Foreskin melanocyte (primary cell): ENCODE measurements at places on chromosomes 4 and X.

DNA sequence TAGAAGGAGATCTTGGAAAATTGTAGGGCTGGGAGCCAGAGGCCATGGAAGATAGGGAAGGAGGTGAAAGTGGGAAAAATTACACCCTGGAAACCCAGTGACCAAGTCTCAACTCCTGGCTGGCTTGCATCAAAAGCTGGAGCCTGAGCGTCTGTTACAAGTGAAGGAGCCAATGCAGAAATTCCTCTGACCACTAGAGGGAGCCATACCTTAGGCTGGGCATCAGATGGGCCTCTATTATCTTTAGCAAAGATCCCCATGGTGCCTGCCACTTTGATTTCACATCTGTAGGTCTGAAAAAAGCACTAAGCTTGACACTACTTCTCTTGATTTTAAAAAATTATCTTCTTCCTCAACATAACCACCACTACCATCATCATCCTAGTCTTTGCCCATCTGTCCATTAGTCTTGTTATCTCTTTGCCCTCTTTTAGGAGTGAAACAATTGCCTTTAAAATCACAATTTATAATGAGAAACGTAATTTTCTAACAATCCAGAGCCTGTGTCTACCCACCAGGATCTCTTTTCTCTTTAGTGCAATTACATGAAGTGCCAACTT lies 62.9 kb downstream of the ANAPC4 start:
- DNase-seq: peak; percentile 66

- DNase-seq: no peak
Measured at GRCh38 chrX:13899607-13900006, 82.7 kb upstream of the GPM6B start.

DNA sequence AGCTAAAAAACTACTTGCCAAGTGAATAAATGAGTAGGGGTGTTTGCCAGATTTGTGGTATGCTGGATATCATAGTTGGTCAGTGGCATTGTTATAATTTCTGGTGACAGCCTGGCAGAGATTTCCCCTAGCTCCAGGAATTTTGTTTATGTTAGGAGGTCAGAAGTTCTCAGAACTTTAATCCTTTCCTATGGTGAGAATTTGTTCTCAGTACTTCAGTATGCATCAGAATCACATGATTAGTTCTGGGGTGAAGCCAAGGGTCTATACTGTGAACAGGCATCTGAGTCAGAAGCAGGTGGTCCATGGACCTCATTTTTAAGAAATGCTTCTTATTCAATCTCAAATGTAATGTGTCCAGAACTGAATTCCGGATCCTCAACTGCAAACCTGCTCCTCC lies 10.5 kb downstream of the RASSF6 start:
- DNase-seq: no peak

- peak; percentile 88 for DNase-seq
Measured at GRCh38 chrX:18895189-18895951, 88.5 kb downstream of the PHKA2 start.

DNA sequence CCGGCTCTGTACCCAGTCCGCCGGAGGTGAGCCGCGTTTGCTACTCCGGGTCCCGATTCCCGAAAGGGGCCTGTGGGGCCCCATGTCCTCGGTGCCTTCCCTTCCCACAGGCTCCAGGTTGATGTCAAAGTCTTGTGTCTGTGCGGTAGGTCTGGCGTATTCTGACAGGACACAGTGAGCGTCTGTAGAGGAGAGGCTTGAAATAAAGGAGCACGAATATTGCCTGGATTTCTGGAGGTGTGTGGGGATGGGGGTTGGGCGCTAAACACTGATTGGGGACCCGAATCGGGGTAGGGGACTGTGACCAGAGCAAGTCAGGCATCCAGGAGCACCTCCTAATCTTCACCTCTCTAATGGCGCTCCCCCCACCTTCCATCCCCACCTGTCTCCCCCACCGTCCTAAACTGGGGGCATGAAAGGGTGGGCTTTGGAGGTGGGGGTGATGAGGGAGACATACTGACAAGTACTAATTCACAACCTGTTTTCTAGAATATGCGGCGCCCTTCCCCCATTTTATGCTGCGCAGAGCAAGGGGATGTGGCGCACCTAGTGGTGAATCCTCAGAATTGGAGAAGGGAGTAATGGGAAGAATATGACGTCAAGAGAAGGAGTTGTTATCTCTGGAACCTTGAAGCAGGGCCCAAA lies 855 bp downstream of the GPRASP2 start:
- DNase-seq: peak; percentile 11

DNA sequence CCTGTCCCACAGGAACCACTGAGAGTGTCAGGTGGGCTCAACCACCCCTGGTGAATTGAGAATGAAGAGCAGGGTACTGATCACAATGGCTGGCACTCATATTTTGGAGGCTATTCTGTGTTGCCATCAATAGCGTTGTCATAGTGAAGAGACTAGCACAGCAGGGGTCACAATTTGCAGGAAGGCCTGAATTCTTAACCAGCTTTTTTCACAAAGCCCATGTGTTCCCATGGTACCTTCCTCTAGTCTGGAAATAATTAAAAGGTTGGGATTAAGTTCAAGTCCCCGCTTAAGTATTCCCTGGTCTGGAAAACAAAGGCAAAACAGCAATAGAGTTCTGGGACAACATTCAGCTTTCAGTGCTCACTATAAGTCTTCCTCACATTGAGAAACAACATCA lies 1051.7 kb downstream of the C4orf33 start:
- no peak for DNase-seq

DNA sequence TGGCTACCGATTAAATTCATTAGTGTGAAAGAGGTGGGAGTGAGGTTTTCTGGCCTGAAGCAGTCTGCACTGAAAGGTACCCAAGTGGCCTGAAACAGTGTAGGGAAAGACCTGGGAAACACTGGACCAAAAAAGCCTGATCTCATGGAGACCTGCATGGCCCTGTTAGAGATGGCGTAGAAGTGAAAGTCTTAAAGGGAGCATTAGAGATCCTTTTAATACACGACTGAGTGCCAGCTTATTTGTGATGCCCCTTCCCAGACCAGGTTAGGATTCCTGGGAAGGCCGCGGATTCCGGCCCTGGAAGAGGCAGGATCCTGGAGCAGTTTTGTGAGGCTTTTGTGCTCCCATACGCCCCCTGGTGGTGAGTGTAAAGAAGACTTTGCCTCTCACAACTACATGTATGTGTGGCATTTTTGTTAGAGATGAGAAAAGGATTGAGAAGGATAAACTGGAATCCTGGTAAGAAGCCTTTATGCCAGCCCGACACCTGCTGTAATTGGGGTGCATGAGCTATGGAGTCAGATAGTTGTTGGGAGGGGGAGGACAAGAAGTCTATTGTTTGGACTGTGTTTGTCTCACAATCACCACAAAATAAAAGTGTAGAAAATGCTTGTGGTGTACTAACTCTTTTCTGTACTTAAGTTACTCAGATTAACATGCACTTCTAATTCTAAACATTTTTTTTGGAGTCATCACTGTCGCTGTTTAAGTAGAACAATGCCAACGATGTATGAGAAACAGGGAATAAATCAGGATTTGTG lies 54.0 kb downstream of the JADE1 start:
- DNase-seq: peak; percentile 61

DNA sequence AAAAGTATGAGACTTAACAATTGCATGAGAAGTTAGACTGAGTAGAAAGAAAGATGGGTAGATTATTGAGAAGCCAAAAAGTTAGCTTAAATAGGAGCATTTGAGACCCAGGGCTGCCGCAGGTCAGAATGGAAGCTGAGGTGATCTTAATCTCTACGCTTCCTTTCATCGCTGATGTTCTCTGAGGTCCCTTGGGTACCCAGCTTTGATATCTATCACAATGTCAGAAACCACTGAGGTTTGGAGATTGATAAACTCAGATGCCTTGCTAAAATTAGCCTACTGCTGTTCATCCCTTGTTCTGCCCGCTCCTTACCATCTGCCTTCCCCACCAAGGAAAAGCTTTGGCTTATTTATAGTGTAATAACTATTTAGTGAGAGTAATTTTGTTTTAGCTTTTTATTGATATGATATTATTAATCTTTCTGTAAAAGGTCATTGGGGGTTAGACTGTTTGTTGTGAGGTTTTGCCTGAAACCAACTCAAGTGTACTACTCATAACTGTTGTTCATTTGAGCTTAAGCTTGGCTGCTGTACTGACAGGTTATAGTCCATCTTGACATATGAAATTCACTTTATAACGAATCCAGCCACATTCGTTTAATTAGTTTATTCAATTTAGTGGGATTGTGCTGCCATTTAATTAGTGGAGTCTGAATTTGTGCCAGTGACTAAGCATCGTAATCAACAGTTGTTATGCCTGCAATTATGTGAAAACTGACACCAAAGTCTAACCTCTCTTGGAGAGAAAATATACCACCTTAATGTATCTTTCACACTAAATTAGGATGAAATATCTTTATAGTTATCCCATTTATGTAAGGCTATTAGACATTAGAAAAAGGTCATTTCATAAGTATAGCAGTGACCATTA lies 15.1 kb downstream of the MCUB start:
- no peak for DNase-seq

- no peak for DNase-seq
Measured at GRCh38 chrX:57674861-57675260, 5.2 kb downstream of the NLRP2B start.

GRCh38 chr4:81905971-81906370 lies 434.3 kb upstream of the RASGEF1B start:
- DNase-seq: no peak

GRCh38 chrX:105277132-105277531 lies 56.6 kb upstream of the TEX13A start:
- no peak for DNase-seq

- no peak for DNase-seq
Measured at GRCh38 chr4:3276986-3277385, 15.8 kb upstream of the RGS12 start.

GRCh38 chr4:184653650-184654049 lies 4.1 kb downstream of the PRIMPOL start:
- DNase-seq: peak; percentile 73

GRCh38 chr4:118954246-118954645 lies 65.6 kb downstream of the SYNPO2 start:
- DNase-seq: peak; percentile 80

DNA sequence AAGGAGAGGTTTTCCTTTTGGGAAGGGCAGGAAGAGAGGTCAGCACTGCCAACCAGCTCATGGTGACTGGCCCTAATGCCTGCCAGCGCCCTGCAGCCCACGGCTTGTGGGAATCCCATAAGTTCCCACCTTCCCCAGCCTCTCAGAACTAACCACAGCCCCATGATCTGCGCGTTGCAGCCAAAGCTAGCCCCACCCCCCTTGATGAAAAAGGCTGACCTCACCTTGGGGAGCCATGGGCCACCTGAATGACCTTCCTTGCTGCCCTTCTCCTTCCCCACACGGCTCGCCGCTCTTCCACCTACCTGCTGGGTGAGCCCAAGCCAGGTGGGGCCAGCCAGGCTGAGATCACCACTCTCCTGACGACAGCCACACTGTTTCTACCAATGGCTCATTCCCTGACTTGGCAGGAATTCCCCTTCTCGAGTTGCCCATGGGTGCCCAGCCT lies 3.9 kb upstream of the ELF4 start:
- no peak for DNase-seq

DNA sequence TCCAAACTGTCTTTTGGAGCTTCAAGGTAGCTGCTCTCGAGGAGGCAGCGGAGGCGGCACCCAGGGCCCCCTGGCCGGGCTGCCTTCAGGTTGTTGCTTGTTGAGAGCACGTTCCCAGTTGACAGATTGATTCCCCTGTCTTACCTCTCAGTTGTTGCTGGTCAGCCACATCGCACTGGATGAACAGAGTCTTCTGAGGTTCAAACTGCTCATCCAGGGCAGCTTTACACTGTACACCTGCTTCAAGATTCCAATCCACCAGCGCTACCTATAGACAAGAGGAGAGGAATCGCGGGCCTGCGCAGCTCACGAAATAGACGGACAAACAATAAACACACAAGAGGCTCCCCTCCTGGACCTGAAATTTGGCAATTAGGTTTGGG lies 497 bp downstream of the HPGD start:
- no peak for DNase-seq

DNA sequence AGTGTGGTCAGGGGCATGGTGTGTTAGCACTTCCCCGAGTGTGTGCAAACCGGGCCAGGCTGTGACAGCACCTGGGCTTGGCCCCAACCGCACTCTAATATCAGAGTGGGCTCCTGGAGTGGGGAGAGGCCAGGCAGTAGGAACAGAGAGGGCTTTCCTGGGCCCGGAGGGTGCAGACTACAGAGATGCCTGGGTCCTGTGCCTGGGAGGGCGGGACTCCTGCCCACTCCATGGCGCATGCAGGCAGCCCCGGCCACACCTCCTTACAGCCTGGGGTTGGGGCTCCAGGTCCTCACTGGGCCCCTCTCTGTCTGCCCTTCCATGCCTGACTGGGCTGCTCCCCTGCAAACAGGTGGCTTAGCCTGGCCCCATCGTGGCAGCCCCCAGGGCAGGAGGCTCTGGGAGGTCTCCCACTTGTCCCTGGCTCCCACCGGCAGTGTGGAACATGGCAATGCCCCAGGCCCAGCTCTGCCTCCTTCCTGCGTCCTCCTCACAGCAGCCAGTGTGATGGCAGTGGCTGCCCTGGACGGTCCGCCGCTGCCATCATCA lies 60.4 kb downstream of the AGA start:
- DNase-seq: no peak

DNA sequence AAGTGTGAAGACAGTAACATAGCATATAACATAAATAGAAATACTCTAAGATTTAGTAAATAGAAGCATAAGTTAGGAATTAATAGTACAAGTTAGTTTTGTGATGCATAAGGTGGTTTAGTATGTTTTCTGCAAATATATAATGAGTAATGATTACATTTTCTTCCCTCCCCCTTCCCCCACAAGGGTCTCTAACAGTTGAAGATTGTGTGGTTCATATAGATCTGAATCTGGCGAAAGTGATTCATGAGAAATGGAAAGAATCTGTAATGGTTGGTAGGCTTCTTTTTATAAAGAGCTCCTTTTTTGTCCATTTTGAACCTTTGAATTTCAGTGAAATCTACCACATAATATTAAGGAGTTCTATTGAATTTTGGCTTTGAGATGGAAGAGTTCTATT lies 66.3 kb downstream of the N4BP2 start:
- no peak for DNase-seq

GRCh38 chrX:119549327-119550016 lies 15.7 kb downstream of the STEEP1 start:
- no peak for DNase-seq

- DNase-seq: no peak
Measured at GRCh38 chr4:175435381-175435783, 376.7 kb downstream of the GPM6A start.

DNA sequence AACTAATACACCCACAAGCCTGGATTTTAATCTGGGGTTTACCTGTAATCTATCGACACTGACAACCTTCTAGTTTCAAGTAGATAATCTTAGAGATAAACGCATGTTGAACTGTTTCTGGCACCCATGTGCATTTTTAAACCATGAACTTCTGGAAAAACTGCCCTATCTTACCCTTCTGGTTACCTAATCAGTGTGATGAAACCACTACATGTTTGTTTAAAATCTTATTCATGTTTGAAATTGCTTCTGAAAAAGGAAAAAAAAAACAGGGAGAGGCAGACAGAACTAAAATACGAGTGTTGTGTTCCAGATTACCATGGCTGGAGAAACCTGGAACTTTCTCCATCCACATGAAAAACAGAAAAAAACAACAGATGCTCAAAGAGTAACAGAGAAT lies 139.3 kb downstream of the MID1IP1 start:
- DNase-seq: no peak
